ENCODE measurements at places on chromosomes 3 and 15.

DNA sequence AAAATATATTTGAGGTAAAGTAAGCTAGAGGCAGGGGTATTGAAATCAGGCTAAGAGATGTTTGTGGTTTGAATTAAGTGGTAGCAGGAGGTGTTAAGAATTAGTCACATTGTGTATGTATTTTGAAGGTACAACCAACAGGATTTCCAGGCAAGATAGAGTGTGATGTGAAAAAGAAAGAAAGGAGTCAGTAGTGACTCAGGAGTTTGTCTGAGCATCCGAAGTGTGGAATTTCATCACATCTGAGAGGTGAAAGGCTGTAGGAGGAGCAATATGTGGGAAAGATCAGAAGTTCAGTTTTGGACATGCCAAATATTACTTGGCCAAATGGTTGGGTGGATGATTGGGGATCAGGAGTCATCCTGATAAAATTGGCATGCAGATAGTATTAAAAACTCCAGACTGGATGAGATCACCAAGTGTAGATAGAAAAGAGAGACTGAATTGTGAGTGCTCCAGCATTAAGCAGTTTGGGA lies 32.1 kb upstream of the EBLN2 start:
- no peaks in the 10 kb centered on the region for H3K27me3 ChIP-seq
- no peak overlapping the region for H3K27ac ChIP-seq
- peaks cover 4% of the 10 kb centered on the region for H3K4me1 ChIP-seq
- no peak for DNase-seq
- H3K36me3 ChIP-seq = no peaks in the 10 kb centered on the region

DNA sequence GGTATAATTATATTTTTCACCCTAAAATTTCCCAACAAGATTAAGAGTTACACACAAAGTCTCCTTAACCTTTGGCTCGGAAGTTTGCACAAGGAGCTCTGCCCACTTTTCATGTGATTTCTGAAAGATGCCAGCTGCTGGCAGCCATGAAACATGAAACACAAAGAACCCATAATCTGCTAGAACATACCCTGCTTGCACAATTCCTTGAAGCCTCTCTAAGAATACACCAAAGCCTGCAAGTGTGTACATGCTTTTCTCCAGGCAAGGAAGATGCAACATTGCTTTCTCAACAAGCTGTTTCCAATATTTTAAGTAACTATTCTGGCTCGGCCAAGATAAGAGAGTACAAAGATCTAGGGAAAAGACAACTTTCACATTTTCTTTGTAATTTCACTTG lies 182.0 kb upstream of the WNT5A start:
- H3K36me3 ChIP-seq = no peaks in the 10 kb centered on the region
- H3K27me3 ChIP-seq = no peaks in the 10 kb centered on the region
- H3K27ac ChIP-seq = no peak overlapping the region
- no peak overlapping the region for H3K4me3 ChIP-seq
- DNase-seq = no peak
- H3K4me1 ChIP-seq = peaks cover 6% of the 10 kb centered on the region

DNA sequence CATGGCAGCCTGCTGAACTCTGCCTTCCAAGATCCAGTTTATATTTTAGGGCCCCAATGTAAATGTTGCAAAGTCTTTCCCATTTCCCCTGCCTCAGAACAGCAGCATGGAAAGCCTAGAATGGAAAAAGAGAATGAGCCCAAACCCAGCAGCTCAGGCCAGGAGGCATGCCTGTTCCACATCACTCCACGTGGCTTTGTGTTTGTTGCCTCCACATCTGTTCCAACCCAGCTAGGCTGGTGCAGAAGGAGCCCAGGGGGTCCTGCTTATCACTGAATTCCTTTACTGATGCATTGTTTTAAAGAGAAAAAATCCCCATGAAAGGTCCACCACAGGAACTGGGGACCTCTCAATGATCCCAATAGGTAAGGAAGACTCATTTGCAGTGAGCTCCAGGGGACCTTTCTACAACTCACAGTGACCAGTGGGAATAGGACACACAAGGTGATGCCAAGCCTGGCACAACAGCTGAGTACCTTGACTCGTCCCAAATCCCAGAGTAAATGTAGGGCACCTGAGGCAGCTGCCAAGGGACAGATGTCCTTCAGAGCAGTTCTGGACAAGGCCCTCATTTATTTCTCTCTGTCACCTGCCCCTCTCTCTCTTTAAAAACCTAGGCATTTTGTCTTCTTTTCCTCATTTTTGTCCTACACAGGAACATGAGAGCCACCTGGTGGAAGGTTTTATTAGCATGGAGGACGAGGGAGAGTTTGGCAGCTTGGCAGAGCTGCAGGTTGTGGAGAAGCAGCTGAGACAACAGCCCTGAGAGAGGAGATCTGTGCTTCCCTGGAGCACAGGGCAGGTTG lies 41.7 kb upstream of the ADAMTS17 start:
- H3K27ac ChIP-seq = no peak overlapping the region
- peak; percentile 47 for DNase-seq
- no peaks in the 10 kb centered on the region for H3K27me3 ChIP-seq
- no peaks in the 10 kb centered on the region for H3K36me3 ChIP-seq
- H3K4me1 ChIP-seq = no peaks in the 10 kb centered on the region

DNA sequence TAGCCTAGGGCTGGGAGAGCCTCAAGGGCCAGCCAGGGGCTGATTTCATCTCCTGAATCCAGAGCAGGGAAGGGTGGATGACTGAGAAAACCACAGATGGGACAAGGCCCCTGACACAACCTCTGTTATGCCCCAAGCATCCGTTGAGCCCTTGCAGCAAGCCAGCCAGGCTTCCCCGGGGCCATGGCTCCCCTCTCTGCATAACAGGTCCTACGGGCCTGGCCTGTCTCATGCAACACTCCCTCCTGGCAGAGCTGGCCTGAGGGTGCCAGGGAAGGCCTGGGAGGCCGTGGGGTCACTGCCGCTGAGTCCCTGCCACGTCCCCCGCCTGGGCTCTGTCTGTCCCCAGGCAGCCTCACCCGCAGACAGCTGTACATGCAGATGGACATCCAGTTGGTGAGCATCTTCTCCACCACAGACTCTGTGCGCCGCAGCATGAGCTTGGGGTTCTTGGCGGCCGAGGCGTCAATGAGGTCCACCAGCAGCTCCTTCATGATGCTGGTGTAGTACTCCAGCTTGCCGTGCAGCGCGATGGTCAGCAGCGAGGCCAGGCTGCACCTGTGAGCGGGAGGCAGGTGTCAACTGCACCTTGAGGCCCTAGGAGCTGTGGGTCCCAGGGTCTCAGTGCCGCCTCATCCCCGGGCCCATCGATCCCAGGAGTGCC lies 22.1 kb downstream of the H1-8 start:
- no peaks in the 10 kb centered on the region for H3K27me3 ChIP-seq
- peaks cover 45% of the 10 kb centered on the region for H3K36me3 ChIP-seq
- no peak overlapping the region for H3K27ac ChIP-seq
- peaks cover 36% of the 10 kb centered on the region for H3K4me1 ChIP-seq
- no peak overlapping the region for H3K4me3 ChIP-seq
- DNase-seq = no peak

DNA sequence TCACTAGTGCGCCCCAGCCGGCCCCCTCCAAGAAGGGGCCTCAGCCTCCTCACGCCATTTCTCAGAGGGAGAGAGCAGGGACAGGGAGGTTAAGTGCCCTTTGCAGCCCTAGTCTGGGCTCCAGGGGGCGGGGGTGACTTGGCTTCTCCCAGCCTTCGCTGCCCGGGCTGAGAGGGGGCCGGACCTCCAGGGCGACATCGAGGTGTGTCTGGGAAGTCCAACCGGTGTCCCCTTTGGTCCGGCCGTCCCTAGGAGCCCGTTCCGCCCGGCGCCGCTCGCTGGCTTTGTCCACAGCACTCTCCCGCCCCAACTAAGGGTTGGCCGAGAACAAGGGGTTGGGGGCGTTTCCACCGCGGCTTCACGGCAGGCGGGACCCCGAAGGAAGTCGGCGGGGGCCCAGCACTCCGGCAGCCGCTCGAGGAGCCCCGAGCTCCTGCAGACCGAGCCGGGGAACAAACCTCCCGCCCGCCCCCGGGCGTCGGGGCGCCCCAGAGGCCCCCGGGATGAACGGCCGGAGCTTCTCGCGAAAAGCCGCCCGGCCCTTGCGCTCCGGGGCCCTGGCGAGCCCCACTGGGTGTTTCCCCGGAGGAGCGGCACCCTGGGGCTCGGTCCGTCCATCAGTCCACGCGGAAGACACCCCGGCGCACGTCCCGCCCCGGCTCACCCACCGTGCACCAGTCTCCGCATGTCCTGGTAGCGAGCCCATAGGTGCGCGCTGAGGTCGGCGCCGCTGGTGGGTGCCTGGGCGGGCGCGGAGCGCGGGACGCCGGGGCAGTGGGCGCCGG lies 627 bp downstream of the NT5DC2 start:
- peaks cover 34% of the 10 kb centered on the region for H3K36me3 ChIP-seq
- H3K4me1 ChIP-seq = peaks cover 55% of the 10 kb centered on the region
- DNase-seq = no peak
- peak overlapping the region; percentile 69 for H3K4me3 ChIP-seq
- peak overlapping the region; percentile 52 for H3K27ac ChIP-seq
- H3K27me3 ChIP-seq = no peaks in the 10 kb centered on the region

GRCh38 chr3:127226946-127227842 lies 34.3 kb downstream of the PRR23E start:
- no peak for DNase-seq
- H3K4me3 ChIP-seq = no peak overlapping the region
- no peak overlapping the region for H3K27ac ChIP-seq
- no peaks in the 10 kb centered on the region for H3K36me3 ChIP-seq
- no peaks in the 10 kb centered on the region for H3K4me1 ChIP-seq

- DNase-seq = no peak
- H3K27me3 ChIP-seq = no peaks in the 10 kb centered on the region
- no peak overlapping the region for H3K27ac ChIP-seq
- no peak overlapping the region for H3K4me3 ChIP-seq
- no peaks in the 10 kb centered on the region for H3K36me3 ChIP-seq
Measured at GRCh38 chr3:145911016-145911415, 250.0 kb downstream of the PLOD2 start.

DNA sequence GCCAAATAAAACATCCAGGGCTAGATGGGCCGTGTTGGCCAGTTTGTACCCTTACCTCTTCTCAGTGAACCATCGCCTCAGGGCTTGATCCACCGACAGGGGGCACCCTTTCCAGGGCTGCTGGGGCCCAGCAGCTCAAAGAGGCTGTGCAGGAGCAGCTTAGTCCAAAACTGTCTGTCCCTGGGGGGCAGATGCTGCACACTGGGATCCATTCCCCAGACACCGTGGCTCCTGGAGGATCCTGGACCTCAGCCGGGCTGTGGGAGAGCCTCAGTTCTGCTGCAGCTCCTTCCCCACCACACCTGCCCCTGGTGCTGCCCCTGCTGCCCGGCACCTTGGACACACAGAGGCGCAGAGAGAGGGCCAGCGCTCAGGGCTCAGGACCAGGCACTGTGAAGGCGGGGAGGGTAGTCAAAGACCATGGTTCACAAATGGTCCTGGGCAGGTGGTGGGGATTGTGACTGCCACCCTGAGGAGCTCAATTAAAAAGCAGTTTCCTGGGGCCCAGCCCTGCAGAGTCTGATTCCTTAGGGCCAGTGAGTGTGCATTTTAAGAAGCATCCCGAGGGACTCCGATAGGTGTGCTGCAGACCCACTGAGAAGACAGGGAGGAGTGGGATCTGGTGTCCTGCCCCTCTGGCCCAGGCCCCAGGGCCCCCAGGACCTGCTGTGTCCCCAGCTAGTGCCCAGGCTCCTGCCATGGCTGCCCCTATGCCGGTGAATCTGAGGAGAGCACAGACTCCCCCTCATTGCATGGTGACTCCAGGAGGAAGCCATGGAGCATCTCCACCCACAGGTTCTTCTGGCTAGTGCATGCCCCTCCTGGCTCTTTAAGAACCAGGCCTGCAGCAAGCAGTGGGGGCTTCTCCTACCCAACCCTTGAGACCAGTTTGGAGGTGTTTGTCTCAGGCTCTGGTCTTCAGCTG lies 86.5 kb upstream of the PRR20G start:
- H3K4me1 ChIP-seq = peaks cover 37% of the 10 kb centered on the region
- DNase-seq = no peak

GRCh38 chr3:173255555-173255954 lies 114.5 kb upstream of the SPATA16 start:
- no peak for DNase-seq
- H3K27me3 ChIP-seq = no peaks in the 10 kb centered on the region
- no peak overlapping the region for H3K4me3 ChIP-seq

- H3K27ac ChIP-seq = no peak overlapping the region
- no peak for DNase-seq
- H3K27me3 ChIP-seq = no peaks in the 10 kb centered on the region
- H3K4me1 ChIP-seq = no peaks in the 10 kb centered on the region
- H3K4me3 ChIP-seq = no peak overlapping the region
Measured at GRCh38 chr3:59754456-59755129, 704.8 kb upstream of the CFAP20DC start.

- H3K4me1 ChIP-seq = no peaks in the 10 kb centered on the region
- DNase-seq = no peak
- H3K4me3 ChIP-seq = no peak overlapping the region
- no peak overlapping the region for H3K27ac ChIP-seq
Measured at GRCh38 chr3:5687230-5687629, 499.7 kb downstream of the EDEM1 start.

DNA sequence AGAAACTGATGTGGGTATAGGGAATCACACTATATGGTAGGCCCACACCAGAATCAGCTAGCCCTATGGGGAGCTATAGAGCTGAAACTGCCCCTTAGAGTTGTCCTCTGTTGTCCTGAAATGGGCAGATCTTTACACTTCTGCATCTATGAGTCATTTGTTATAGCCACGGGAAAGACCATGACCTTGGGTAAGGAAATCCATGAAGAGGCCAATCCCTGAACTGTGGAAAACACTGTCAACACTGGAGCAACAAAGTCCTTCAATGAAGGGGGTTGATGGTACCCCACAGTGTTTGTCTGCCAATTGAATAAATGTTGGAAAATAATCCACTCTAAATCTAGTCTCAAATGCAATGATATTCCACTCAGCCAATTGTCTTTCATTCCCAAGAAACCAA lies 5.2 kb upstream of the CD200R1 start:
- no peak overlapping the region for H3K4me3 ChIP-seq
- no peaks in the 10 kb centered on the region for H3K36me3 ChIP-seq
- no peak overlapping the region for H3K27ac ChIP-seq
- no peaks in the 10 kb centered on the region for H3K27me3 ChIP-seq
- no peaks in the 10 kb centered on the region for H3K4me1 ChIP-seq

DNA sequence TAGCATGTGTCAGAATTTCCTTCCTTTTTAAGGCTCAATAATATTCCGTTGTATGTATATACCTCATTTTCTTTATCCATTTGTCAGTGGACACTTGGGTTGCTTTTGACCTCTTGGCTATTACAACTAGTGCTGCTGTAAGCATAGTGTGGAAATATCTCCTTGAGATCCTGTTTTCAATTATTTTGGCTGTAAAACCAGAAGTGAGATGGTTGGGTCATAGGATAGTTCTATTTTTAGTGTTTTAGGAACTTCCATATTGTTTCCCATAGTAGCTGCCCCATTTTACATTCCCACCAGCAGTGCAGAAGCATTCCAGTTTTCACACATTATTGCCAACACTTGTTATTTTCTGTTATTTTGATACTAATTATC lies 70.4 kb upstream of the C15orf39 start:
- no peak overlapping the region for H3K4me3 ChIP-seq
- no peaks in the 10 kb centered on the region for H3K36me3 ChIP-seq
- no peaks in the 10 kb centered on the region for H3K27me3 ChIP-seq
- no peak for DNase-seq

- H3K36me3 ChIP-seq = no peaks in the 10 kb centered on the region
- no peak overlapping the region for H3K27ac ChIP-seq
- DNase-seq = no peak
Measured at GRCh38 chr15:59723687-59724346, 34.7 kb upstream of the BNIP2 start.

- DNase-seq = no peak
- no peaks in the 10 kb centered on the region for H3K36me3 ChIP-seq
- peaks cover 42% of the 10 kb centered on the region for H3K4me1 ChIP-seq
Measured at GRCh38 chr3:72255791-72256559, 471.0 kb upstream of the PROK2 start.

Data from spinal cord (tissue), 10 donors.